ENCODE measurements at places on chromosomes 13 and 19.

- peak; percentile 18 for DNase-seq
These were observed 10.9 kb downstream of the POLR2E start for GRCh38 chr19:1084024-1084868.

DNA sequence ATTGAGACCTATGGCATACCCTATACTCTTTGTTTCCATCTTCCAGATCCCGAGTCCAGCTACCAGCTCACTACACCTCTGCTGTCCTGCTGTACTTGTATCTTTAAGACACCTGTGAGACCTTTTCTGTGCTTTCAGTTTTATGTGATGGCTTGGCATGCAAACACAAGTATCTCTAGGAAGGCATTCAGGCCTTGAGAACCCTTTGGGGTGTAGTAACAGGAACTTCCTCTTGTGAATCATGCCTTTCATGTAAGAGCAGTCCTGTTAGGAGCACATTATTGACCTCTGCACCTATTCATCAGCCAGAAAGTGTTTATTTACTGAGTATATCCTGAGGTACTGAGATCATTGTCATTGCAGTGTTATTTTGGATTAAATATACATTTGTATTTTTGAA, 87.0 kb upstream of the HTR2A start:
- peak; percentile 81 for DNase-seq

DNA sequence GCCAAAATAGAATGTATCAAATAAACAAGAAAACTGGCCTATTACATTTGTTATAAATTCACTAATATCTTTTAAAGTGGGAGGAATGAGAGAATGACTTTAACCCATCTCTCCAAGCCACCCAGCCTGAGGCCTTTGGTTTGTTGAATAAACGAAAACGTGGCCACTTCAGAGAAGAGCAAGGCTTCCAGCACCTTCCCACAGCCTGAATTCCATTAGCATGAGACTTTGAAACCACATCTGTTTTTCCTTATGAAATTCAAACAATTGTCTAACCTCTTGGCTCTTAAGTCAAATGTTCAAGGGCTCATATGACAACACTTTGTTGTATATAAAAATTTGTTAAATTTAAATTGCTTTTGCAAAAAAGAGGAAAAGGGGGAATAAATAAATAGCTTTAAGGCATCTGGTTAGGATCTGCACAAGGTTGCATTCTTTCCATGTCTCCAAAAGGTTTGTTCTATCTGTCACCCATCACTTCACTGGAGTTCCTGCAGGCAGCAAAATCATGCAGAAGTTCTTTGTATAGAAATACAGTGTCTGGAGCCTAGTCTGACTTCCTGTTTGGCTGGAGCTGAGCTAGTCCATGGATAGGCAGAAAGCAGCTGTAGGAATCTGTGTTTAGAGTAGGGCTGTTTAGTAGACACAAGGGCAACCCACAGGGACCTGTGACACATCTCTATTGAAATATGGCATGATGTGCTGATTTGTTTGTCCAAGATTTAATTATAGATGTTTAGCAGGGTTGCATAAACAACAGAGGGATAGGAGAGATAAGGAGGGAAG, 502.3 kb downstream of the KCTD12 start:
- no peak for DNase-seq

DNA sequence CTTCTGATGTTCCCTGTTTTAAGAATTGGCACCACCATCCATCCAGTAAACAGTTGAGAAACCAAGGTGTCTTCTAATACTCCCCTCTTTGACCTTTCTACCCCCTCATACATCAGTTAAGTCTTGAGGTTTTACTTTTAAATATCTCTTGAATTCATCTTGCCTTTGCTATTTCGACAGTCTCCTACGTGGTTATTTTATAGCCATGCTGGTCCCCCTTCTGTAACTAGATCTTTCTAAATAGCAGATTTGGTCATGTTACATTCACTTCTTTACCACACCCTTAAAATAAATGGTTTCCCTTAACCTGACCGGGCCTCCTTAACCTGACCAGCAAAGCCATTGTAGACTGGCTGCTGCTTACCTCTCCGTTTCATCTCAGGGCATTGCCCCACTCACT, 5.4 kb downstream of the GPR180 start:
- no peak for DNase-seq

DNA sequence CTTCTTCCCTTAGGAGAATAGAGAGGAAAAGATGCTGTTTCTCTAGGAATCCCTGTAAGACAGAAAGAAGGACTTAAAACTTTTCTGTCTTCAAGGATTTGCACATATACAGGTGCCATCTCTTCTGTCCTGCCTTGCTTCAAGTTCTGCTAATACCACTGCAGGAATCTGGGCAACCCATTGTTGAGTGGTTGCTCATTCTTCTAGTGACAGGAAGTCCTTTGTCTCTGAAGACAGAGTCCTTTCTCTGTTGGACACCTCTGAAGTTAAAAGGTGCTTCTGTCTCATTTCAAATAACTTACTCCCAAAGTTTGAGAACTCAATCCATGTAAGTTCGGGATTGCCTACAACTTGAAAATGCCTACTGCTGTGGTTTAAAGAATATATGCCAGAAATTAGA, 114.4 kb upstream of the TMTC4 start:
- no peak for DNase-seq

DNA sequence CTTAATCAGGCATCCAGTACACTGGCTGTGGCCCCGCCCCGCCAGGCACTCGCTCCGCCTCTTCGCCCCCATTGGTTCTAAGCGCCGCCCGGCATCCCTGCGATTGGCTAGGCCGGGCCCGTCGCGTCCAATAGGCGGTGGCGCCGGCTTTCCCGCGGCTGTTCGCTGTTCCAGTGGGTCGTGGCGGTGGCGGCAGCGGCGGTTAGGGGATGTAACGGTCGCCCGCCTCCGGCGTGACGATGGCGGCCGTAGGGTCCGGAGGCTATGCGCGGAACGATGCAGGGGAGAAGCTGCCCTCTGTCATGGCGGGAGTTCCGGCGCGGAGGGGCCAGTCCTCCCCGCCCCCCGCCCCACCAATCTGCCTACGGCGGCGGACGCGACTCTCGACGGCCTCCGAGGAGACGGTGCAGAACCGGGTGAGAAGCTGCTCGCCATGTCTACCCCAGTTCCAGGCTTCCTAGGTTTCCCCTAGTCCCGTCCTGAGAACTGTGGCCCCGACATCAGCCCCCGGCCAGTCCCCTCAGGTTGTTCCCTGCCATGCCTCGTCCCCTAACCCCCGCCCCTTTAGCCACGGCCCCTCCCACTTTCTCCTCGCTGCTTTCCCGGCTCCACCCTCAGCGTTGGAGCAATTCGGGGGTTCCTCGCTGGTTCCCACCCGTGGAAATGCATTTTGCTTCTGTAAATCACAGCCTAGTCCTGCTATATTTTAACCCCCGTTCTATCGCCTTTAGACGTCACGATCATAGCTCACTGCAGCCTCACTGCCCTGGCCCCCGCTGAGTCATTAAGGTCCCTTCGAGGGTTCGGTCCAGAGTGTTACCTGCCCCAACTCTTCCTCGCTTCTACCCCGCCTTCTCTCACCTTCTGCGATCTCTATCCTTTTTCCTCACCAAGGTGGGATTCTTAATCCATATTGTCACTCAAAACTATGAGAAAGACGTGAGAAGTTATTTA, at the start of gene WDR62:
Gene WDR62 (plus strand): TSS at position 165 of the 954 bp plus-strand sequence. CDS start 75 bp downstream, at position 240.
- peak; percentile 97 for DNase-seq

GRCh38 chr19:38596057-38596981, 21.4 kb downstream of the MAP4K1 start:
- DNase-seq = no peak
